CD14-positive monocyte (primary cell): ENCODE measurements at places on chromosomes 7 and 10. TPM values are rescaled to one million over a fixed set of nuclear protein-coding genes. Genes with fewer than 3 reads are reported as not detected.

- peak; percentile 1 for DNase-seq
Measured at GRCh38 chr10:97916586-97916985, 66.9 kb downstream of the GOLGA7B start.

GRCh38 chr10:103969857-103970627, 3.1 kb downstream of the SLK start:
- DNase-seq, result no peak

Gene GIMAP2
- 47.0 TPM for polyA plus RNA-seq

DNA sequence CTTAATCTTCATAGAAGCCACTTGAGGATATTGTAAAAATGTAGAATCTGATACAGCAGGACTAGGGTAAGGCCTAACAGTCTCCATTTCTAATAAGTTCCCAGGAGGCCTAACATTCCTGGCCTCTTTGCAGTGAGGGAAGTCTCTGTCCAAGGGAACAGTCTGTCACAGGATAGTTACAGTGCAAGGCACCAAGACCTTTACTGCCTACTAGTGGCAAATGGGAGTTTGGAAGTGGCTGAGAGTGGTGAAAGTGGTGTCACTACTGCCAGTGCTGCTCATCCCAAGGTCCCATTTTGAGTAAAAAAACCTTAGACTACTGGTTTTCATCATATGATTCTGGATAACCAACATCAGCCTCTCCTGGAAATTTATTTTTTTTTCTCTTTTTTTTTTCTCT, 619.5 kb upstream of the SEMA3D start:
- DNase-seq, result no peak

DNA sequence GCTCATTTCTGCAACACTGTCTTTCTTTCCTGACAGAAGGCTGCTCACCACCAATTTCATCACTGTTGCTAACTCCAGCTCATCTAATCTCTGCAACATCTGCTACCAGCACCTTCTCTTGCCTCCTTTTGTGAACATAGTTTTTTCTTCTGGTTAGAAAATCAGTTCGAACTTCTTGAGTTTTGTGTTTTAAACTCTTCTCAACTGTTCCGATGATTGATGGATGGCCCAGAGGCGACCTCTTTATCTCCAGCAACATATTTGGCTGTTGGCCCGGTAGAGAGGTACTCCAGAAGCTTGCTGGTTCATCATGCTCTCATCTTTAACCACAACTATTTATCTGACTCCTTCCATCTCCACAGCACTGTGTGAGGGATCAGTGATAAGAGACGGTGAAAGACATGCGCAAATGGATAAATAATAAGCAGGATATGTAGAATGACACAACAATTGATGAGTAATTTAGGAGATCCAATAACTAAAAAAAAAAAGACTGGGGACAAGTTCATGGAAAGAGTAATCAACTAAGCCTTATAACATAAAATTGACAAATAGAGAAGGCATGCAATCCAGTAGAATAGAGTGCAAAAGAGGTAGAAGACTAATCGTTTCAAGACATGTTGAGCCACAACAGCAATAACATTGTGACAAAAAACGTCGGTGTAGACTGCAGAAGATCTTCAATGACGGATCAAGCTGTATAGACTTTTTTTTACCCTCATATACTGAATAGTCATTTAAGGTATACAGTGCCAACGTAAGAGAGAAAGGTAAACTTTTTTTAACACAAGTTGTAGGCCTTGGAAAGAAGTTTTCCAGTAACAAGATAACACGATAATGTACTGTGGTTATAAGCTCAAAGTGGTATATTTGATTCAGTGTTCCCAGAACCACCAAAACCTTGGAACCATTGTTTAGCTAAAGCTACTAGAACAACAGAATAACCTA, 152.2 kb downstream of the CRPPA start:
- DNase-seq, result no peak

GRCh38 chr10:75358132-75358531, 43.4 kb downstream of the ZNF503 start:
- no peak for DNase-seq

Gene GARIN1A
- 0.02 TPM for polyA plus RNA-seq

DNA sequence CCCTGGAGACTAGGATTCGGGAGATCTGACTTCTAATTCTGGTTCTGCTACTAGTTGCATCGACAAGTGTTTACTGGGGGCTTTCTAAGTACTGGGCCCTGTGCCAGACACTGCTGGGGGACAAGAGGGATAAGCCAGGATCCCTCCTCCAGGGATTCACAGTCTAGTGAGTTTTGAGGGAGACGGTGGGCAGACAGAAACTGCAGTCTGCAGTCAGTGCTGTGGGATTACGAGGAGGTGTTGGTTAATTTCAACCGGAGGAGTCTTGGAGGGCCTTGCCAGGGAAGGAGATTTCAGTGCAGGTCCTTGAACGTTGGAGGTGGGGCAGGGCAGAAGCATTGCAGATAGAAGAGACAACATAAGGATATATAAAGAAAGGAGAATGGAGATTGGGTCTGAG, 3.5 kb upstream of the KCNH2 start:
- DNase-seq, result no peak

Gene GIMAP1
- 11.4 TPM for polyA plus RNA-seq

DNA sequence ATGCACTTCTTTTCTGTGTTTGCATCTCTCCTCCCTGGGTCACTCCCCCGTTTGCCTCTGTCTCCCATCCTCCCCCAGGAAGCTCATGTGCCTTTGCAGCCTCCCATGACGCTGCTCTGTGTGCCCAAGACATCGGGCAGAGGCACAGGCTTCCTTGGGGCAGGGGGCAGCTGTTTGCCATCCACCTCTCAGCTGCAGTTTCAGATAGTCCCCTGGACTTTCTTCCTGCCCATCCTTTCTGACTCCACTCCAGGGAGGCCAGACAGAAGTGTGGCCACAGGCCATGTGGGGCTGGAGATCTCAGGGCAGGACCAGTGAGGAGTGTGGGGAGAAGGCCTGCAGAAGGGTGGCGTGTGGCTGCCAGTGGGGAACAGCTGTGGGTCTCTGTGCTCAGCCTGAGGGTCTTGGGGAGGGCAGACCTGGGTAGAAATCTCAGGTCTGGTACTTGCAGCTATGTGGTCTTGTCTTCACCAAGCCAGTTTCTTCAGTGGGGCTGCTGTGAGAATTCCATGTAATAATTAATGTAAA, 10.6 kb upstream of the SAMD8 start:
- no peak for DNase-seq

Gene TEX36
- not detected for polyA plus RNA-seq

Gene GDF2
- not detected in 2 replicates for polyA plus RNA-seq

- DNase-seq, result no peak
Measured at GRCh38 chr10:16016688-16017087, 156.4 kb upstream of the MINDY3 start.

Gene MRPS24
- 112 TPM for polyA plus RNA-seq
